ENCODE measurements at places on chromosomes 3 and 15. TPM values are rescaled to one million over a fixed set of nuclear protein-coding genes. Genes with fewer than 3 reads are reported as not detected.

Gene ZPLD1
- total RNA-seq: not detected

Gene GPR160
- total RNA-seq: 9.4 TPM

Gene DUOXA2
- total RNA-seq: not detected

Gene OR5K1
- total RNA-seq: not detected

Gene CPN2
- total RNA-seq: not detected

Gene GOLGA8R
- 0.75 TPM for total RNA-seq

Gene ACP3
- not detected for total RNA-seq

Gene PAQR9
- not detected for total RNA-seq

Gene OXSR1
- total RNA-seq: 53.7 TPM

Gene ABHD17C
- 5.8 TPM for total RNA-seq

Data from activated CD4-positive, alpha-beta T cell treated with anti-CD3 and anti-CD28 coated beads for 36 hours (primary cell).